ENCODE measurements at places on chromosomes 16 and 17.
A peak's percentile ranks its signal among the peaks of the same experiment; 100 is the strongest.

DNA sequence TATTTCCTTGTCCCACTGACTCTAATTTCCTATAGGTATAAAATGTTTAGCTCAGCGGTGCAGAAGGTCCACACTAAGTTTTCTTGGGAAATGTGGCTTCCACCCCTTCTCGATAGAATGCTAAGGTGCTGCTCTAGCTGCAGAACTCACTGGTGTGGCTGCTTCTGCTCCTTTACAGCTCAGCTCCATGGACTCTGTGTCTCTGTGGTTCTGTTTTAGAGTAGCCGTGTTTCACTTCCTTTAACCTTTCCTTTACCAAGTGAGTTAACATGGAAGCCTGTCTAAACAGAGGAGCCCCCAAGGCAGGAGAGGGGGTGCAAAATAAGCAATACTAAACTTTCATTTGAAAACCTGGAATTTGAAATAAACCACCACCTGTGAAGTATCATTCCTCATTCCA, 65.3 kb downstream of the SPECC1 start:
- DNase-seq, result no peak

DNA sequence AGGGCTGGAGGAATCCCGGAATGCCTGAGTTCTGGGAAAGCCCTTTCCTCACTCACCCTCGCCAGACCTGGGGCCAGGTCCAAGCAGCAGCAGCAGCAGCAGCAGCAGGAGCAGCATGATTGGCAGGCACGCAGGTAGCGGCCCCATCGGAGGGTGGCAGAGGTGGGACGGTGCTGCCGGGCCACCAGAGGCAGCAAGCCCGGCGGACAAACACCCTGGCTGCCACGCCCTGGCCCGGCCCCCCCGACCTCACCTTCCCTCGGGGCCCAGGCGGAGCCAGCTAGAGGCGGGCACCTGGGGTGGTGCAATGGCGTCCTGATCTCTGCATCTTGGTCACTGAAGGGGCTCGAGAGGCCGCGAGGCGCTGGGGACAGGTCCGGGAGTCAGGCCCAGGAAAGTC, 122.4 kb downstream of the LAT start:
- no peak for DNase-seq

GRCh38 chr16:30901201-30902028, 5.0 kb downstream of the CTF1 start:
- DNase-seq, result no peak

GRCh38 chr17:61221181-61221580, 178.5 kb upstream of the TBX2 start:
- no peak for DNase-seq

DNA sequence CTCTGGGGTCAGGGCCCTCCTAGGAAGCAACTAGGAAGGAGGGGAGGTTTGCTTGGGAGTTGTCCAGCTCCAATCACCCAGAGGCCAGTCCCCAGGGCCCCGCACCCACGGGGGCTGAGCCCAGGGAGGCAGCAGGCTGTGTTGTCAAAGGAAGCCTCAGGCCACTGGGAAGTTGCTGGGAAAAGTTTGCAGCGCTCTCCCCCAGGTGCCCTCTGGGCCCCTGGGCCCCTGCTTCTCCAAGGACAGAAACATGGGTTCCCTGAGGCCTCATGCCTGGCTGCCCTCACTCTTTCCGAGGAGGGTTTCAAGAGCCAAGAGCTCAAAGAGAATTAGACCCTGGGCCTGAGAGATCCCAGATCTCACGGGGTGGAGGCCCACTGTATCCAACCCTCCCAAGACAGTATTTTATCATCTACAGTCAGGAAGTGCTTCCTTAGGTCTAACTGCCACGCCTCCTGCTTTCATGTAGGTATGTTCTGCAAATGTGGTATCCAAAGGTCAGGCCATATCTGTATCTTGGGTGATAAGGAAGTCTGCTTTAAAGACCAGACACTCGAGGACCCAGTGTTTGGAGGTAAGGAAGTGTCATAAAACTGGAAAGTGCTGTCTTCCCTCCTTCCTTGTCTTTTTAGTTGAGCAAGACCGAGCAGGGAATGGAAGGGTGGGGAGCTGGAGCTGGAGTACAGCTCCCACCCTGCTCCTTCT, 44.2 kb upstream of the ZNF423 start:
- DNase-seq, result no peak

- no peak for DNase-seq
These were observed 1.4 kb downstream of the PAQR4 start for GRCh38 chr16:2970563-2970962.

DNA sequence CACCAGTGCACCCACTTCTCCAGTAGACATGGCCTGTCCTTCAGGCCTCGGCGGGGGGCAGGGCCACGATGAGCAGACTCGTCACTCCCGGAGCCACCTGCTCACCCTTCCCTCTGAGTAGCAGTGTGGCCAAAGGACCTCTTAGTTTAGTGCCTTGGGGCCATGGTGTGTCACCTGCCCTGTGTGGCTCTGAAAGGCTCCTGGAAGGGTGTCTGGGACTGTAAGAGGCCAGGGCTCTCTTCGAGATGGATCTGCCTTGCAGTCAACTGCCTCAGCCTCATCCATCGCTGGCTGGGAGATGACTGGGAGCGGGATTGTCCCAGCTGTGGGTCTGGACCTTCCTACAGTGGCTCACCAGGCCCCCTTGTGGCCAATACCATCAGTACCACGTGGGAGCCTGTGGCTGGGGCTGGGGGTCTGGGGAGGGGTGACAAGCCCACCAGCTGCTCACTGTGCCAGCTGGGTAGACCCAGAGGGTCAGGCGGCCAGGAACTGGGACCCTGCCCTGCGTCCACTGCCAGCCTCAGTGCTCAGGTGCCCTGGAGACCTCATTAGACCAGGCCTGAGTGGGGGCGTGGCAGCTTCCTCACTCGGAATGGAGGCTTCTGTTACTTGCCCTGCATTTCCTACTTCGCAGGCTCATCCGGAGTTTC, 133.4 kb downstream of the OR1D5 start:
- DNase-seq, result no peak

GRCh38 chr17:27497696-27498095, 41.4 kb downstream of the KSR1 start:
- DNase-seq, result no peak

- DNase-seq, result no peak
These were observed 21.0 kb downstream of the IGF2BP1 start for GRCh38 chr17:49018116-49018612.

- no peak for DNase-seq
These were observed 2.9 kb upstream of the MEIOB start for GRCh38 chr16:1874854-1875253.

DNA sequence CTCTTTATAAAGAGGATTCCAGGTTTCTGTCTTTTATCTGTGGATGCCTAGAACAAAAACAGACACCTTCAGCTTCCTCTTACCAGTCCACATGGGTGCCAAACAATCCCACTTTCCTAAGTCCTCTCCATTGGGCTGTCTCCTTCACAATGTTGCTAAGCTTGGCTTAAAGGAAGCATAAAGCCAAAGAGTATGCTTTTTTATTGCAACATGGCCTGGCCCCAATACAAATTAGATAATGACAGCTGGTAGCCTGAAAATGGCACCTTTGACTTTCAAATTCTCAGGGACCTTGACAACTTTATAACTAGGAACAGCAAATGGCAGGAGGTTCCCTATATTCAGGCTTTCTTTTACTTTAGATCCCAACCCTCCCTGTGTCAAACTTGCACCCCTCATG, 55.8 kb downstream of the SLFN5 start:
- no peak for DNase-seq

DNA sequence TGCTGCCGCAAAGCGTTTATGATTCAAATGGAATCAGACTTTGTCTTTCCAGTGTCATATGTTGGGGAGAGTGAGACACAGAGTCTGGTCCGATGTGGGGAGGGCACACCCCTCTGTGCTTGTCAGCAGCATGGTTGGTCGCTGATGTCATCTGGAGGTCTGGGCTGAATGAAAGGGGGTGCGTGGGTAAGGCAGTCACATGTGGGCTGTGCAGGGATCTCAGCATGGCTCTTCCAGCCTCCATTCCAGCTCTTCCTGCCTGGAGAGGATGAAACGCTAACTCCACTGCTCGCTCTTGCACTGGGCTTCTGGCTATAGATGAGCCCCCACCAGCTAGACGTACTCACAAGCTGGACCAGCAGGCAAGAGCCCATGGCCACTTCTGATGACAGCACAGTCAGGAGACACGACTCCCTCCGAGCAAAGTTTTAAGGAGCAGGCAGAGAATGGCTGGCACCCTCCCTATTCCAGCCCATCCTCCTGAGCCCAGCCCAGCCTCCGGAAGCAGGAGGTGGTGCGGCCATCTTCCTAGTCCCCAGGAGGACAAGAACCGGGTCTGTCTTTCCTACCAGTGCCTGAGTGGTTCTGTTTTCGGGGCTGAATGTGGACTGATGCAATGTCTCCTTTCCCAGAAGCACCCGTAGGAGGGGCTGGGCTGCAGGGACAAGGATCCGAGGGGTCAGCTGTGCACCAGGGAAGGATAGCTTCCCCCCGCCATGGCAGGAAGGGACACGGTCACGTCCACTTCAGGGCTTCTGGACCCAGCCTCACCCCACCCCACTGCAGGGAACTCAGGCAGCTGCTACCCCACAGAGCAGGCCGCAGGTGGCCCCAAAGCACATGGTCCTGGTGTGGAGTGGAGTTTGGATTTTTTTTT, 41.5 kb upstream of the CBFA2T3 start:
- DNase-seq, result no peak

- DNase-seq, result no peak
These were observed 2.3 kb downstream of the FDXR start for GRCh38 chr17:74870512-74870911.

- no peak for DNase-seq
These were observed 18.5 kb upstream of the CDH15 start for GRCh38 chr16:89152831-89153700.

DNA sequence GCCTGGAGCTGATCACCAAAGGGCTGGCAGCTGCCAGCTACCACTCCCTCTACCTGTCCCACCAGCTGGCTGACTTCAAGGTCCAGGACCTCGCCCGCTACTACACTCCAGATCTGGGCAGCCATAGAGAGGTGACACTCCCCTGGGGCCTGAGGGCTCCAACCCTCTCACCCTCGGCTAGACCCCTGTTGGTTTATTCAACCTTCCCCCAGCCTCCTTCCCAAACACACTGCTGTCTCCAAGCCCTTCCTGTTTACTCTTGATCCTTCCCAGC, 18.0 kb downstream of the ALOX12B start:
- DNase-seq, result no peak

- DNase-seq, result no peak
These were observed 34.5 kb downstream of the SDK2 start for GRCh38 chr17:73609758-73610157.

GRCh38 chr16:17998996-17999395, 337.5 kb downstream of the NPIPA8 start:
- DNase-seq, result no peak

- no peak for DNase-seq
These were observed 191.7 kb downstream of the IRF8 start for GRCh38 chr16:86090461-86091170.

DNA sequence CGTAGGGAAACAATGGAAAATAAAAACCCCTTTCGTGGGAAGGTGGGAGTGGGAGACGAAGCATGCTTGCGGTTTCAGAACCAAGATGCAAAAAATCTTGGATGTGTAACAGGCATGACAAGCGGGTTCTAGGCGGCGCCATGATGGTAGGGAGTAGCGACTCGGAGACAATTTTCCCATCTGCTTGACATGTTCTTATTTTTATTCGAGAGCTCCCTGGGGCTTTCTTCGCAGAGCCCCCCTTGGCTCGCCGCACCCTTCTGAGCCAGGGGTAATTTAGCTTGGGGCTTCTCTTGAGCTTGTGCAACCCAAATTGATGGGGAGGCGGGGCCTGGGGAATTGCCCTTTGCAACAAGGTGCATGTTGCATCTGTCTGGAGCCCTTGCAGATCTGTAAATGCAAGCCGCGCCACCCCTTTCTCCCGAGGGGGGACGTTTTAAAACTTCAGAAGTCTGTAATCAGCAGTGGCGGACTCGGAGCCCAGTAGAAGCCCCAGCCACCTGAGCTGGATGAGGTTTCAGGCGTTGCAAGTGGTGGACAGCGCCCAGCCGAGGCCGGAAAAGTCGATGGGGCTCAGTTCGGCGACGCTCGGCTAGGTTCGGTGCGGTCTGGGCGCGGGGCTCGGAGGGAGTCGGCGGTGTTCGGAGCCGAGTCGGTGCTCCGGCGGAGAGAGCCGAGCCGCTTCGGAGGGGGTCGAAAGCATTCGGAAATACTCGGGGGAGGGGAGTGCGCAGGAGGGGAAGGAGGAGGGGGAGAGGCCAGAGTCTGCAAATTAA, 2.9 kb downstream of the GNAO1 start:
- DNase-seq, result peak; percentile 71
